LHCN-M2 (cell line): ENCODE measurements at places on chromosomes 1 and 21. TPM values are rescaled to one million over a fixed set of nuclear protein-coding genes. Genes with fewer than 3 reads are reported as not detected.
A peak's percentile ranks its signal among the peaks of the same experiment; 100 is the strongest.

Gene CLCA2
- 0.23 and 0.26 TPM in 2 replicates for total RNA-seq

- DNase-seq, result no peak
Measured at GRCh38 chr1:114150016-114150415, 3.7 kb downstream of the SYT6 start.

DNA sequence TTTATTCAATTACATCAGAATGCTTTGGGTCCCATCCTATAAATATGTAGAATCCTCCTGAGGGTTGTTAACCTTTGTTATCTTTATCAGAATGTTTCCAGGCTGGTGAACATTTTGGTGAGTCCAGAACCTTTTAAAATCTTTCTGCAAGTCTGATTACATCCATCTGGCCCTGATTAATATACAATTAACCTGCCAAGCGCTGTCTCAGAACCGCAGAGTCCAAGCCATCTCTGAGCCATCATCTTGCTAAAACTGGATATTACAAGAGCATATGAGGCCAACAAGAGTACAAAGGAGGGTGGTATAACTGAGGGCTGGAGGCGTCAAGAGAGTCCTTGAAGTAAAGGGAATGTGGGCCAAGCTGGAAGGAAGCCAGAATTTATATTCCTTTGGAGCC is 88.6 kb upstream of the ZC3H11B start:
- DNase-seq, result no peak

GRCh38 chr1:31707711-31708110 is 3.9 kb upstream of the COL16A1 start:
- peak; percentile 71 for DNase-seq

Gene ERICH3
- total RNA-seq, result not detected in 2 replicates

GRCh38 chr1:157135070-157135469 is 3.1 kb downstream of the ETV3 start:
- DNase-seq, result no peak

GRCh38 chr1:204154568-204155255 is 2.9 kb upstream of the ETNK2 start:
- DNase-seq, result no peak

- DNase-seq, result peak; percentile 73
Measured at GRCh38 chr1:235999259-235999925, 65.5 kb downstream of the NID1 start.

GRCh38 chr1:40976952-40977690 is 2.4 kb upstream of the CTPS1 start:
- DNase-seq, result no peak

Gene SCAF4
- 5.8 and 7.1 TPM in 2 replicates for total RNA-seq

Gene SPOCD1
- total RNA-seq, result 52.0 and 58.6 TPM in 2 replicates

Gene DAB1
- total RNA-seq, result not detected in 2 replicates

GRCh38 chr1:208688656-208689315 is 444.6 kb upstream of the PLXNA2 start:
- no peak for DNase-seq

GRCh38 chr1:177669161-177669560 is 300.7 kb downstream of the SEC16B start:
- DNase-seq, result no peak

DNA sequence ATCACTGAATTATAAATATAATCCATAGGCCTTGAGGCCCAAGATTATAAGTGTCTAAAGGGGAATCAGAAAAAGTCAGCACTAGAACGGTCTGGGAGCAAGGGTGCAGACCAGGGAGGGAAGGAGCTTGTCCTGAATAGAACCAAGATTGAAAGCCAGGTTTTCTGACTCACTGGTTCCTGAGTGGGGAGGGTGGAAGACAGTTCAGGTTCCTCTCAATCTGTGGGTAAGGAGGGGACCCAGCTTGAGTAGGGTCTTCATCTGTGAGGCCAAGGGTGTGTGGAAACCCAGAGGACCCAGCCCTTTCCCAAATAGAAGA is 842 bp downstream of the LENEP start:
- DNase-seq, result no peak

DNA sequence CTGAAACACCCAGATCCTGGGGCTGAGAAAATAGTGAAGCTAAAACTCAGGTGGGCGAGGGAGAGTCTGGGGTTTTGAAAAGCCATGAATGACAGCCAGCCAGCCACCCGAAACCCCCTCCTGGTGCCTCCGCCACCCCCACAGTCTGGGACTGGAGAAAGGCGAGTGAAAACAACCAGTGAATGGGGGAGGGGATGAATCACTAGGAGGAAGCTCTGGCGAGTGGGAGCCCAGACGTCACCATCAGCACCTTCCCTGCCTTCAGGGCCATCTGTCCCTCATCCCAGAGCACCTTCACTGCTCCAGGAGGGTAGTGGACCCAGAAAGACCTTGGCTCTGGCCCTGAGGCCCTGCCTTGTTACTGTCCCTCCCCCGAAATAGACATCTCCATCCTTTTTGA is 9.2 kb downstream of the RORC start:
- DNase-seq, result no peak

Gene CBR3
- 9.4 and 16.5 TPM in 2 replicates for total RNA-seq
